ENCODE measurements at places on chromosomes 4 and X.

GRCh38 chr4:149493492-149493891 lies 322.2 kb downstream of the IQCM start:
- no peak for DNase-seq

- no peak for DNase-seq
Measured at GRCh38 chr4:118983831-118984230, 95.2 kb downstream of the SYNPO2 start.

- DNase-seq: no peak
Measured at GRCh38 chr4:154152546-154152945, 339.1 kb downstream of the DCHS2 start.

DNA sequence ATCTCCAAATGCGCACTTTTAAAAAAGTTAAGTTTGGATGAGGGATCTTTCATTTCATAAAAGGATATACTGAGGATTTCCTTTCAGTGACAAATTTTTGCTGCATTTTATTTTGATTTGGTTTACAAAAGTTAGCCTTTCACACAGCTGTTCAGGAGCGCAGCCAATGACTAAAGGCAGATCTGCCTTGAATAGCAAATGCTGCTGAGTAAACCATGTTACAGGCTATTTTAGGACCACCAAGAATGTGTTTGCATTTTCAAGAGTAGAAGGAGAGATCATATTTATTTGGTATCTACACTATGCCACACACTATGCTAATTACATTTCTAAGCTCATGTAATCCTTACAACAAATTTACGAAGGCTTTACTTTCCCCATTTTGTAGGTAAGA lies 92.1 kb downstream of the MAMLD1 start:
- no peak for DNase-seq

GRCh38 chr4:149294601-149295000 lies 521.0 kb downstream of the IQCM start:
- DNase-seq: no peak

- DNase-seq: no peak
Measured at GRCh38 chr4:141971869-141972268, 335.5 kb downstream of the IL15 start.

DNA sequence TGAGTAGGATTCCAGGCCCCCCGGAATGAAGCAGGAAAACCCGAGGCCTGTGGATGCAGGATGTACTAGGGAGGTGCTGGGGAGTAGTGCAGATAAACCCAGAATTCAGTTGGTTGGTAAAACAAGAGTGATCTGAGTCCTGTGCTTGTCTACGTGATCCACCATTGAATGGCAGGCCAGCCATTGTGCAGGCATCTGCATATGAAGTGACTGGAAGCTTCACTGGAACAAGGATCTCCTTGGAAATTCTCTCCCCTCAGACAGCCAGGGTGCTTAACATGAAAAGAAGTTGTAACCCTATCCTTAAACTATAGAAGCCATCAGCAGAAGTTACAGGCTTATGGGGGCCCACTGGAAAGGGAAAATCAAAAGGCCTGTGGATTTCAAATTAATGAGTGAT lies 656 bp upstream of the GSPT2 start:
- DNase-seq: no peak

GRCh38 chrX:150692831-150693724 lies at the start of gene MTMR1:
Gene MTMR1 (plus strand): TSS chrX:150693396. CDS start chrX:150693531, 135 bp downstream.
- DNase-seq: no peak

- no peak for DNase-seq
Measured at GRCh38 chrX:124910611-124911010, 409.1 kb upstream of the TEX13C start.

DNA sequence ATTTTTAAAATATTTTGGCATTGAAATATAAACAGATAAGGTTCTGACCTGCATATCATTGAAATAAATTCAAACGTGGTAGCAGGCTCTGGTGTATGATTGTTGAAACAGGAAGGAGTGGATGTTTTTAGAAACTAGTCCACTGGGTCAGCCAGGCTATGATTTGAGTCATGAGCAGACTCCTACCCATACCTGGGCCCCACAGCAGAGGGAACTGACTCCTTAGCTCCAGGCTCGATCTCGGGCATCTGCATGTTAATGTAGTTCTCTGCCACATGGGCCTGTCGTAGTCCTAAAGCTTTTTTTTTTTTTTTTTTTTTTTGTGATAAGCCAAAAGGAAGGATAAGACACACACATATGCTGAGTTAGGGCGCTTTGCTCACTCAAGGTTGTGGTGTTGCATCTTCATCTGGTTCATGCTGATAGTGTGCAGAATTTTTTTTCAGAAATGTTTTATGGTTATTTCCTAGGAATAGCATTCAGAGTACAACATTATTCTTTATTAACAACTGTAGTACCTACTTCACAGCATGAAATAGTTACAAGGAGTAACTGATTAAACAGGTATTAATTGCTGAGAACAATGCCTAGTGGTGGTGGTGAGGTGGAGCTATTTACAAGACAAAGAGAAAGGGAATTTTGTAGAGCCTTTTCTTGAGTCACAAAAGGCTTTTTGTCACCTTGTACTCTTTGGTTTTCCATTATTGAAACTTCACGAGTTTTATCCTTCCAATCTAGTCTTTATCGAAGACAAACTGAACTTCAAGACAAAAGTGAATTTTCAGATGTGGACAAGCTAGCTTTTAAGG lies 27.3 kb downstream of the OFD1 start:
- no peak for DNase-seq

GRCh38 chrX:109889289-109890006 lies 113.5 kb upstream of the TMEM164 start:
- DNase-seq: no peak

DNA sequence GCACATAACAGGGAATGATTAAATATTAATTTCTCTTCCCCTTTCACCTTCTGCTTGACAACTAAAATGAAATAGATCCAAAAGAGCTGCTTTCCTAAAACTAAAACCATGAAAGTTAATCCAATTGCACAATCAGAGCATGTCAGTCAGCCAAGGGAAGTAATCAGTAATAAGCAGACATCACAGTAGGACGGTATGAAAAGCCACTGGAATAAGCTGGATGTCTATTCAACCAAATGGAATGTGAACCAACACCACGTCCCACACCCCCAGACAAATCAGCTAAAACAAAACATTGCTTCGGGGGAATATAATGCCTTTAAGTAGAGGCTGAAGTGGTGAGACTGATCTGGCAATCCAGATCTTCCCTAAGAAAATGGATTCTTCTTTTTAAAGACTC lies 859.4 kb upstream of the FTHL17 start:
- DNase-seq: no peak

- DNase-seq: no peak
Measured at GRCh38 chr4:101114936-101115372, 232.4 kb downstream of the PPP3CA start.

DNA sequence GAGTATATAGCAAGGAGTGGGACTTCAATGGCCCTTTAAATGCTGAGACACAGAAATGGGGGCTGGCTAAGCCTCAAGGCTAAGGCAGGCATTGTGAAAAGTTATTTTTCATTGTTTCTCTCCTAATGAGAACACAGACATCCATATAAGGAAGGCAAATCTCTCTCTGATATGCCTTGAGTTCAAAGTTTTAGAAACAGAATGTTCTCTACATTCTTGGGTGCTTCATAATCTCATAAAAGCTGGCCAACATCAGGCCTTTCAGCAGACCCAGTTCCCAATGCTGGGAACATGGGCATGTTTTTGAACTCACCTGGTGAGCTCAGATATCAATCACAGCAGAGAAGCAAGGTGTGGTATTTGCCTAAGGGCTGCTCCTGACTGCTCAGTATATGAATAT lies 19.4 kb upstream of the RAB40A start:
- no peak for DNase-seq

GRCh38 chr4:8368998-8369397 lies 71.5 kb downstream of the ACOX3 start:
- DNase-seq: no peak

DNA sequence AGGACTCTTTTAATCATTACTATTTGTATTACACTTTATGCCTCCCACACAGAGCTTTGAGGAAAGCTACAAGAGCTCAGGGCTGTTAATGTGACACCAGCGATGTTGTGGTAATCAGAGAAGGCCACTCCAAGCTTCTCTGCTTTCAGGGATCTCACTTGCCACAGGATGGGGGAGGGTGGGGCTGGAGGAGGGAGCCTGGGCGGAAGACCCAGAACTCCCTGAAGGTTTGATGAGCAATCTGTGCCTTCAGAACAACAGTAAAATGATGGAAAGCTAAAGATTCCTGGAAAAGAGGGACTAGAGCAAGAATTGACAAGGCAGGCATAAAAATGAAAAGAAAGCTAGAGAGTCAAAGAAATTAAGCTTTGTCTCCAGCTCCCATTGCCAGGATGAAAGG lies 75.6 kb downstream of the MAML3 start:
- no peak for DNase-seq

GRCh38 chrX:124333862-124334261 lies 1.4 kb downstream of the TEX13D start:
- no peak for DNase-seq

DNA sequence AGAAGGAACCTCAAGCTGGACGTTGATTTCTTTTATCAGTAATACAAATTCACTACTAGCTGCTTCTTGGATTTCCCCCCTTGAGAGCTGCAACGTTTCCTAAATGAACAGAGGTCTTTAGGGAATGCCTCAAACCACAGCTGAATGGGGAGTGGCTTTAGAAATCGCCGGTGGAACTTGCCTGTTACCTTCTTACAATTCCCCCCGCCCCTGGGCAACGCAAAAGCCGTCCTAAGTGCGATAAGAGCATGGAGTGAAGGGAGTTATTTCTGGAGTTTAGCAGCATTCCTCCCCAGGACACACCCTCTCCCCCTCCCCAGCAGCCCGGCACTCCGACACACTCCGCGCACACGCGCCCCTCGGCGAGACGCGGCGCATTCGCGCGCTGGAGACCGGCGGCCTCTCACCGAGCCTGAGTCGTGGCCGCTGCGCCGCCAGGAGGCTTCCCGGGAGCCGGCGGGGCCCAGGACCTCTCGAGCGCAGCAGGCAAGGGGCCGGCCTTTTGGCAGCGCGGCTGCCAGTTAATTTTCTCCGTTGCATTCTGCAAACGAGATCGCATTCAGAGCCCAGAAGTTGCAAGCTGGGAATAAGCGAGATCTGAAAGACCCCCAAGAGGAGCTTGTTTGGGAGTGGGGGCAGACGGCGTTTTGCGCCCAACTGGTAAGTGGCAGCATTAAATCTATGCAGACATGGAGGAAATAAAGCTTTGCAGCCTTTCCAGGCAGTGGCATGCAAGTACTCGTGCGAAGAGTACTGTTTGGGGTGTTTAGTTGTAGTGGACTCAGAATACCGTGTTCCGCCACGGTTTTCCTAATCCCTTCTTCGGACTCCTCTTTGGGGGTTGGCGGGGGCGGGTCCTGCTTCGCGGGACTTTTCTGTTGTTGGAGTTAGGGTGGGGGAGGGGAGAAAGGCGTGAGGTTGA lies 134.7 kb downstream of the PALLD start:
- no peak for DNase-seq

DNA sequence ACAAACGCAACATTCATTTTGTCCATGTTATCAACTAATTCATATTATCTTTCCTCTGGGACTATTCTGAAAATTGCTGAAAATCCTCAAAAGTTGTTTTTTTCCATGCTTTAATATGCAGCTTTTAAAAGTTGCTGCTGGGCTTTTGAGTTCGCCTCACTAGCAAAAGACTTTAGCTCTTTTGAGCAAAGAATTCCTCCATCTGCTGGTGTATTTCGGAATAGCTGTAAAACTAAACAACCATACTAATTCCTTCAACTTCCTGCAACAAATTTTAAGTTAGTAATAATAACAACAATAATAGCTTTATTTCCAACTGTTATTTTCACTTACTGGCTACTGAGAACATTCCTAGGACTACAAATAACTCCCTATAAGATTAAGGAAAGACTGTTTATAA lies 124.5 kb upstream of the PLAC1 start:
- no peak for DNase-seq

DNA sequence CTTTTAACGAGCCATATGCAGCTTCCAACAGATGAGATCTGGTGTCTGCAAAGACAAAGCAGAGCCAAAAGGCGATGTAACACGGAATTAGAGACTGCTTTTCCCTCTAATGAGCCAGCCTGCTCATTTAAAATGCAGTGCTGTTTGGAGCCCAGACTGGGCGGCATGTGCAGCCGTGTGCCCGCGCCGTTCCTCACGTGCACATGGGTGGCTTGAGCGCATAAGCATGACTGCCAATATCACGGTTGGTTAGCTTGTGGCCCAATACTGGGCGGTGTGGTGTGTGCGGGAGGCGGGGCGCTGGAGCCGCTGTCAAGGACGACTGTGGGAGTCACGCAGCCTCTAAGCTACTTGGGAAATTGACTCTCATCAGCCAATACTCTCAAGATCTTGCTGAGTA lies 87.0 kb upstream of the SCOC start:
- no peak for DNase-seq

DNA sequence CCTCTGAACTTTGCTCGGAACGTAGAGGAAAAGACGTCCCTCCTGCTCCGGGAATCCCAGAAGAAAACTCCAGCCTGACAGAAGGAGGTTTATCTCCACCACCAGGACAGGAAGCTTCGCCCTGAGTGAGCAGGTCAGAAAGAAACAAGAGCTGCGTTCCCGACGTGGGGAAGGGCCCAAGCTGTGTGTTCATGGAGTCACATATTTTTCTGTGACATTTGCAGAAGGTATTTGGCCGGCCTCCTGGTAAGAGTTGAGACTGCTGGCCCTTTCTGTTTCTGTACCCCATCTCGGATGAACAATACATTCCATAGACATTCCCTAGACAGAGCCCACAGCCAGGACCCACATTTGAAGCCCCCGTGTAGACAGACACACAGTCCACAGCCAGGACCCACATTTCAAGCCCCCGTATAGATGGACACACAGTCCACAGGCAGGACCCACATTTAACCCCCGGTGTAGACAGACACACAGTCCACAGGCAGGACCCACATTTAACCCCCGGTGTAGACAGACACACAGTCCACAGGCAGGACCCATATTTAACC lies 230.8 kb downstream of the SHOX start:
- DNase-seq: no peak

DNA sequence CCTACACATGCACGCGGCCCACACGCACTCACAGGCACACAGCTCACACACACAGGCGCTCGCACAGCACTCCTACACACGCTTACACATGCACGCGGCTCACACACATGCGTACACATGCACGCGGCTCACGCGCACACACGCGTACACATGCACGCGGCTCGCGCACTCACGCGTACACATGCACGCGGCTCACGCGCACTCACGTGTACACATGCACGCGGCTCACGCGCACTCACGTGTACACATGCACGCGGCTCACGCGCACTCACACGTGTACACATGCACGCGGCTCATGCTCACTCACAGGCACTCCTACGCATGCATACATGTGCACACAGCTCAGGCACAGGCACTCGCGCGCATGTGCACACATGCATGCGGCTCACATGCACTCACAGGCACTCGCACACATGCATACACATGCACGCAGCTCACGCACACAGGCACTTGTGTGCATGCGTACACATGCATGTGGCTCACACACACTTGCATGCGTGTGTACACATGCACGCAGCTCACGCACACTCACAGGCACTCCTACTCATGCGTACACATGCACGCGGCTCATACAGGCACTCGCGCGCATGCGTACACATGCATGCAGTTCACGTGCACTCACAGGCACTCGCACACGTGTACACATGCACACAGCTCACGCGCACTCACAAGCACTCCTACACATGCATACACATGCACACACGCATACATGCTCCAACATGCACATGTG lies 44.9 kb downstream of the GAK start:
- no peak for DNase-seq

GRCh38 chr4:25439918-25440477 lies 62.9 kb downstream of the ANAPC4 start:
- no peak for DNase-seq

GRCh38 chr4:57113870-57114269 lies 3.7 kb upstream of the IGFBP7 start:
- no peak for DNase-seq

Data from cortex of kidney (tissue), 1 donor.